ENCODE measurements at places on chromosomes 4 and X.
A peak's percentile ranks its signal among the peaks of the same experiment; 100 is the strongest.

DNA sequence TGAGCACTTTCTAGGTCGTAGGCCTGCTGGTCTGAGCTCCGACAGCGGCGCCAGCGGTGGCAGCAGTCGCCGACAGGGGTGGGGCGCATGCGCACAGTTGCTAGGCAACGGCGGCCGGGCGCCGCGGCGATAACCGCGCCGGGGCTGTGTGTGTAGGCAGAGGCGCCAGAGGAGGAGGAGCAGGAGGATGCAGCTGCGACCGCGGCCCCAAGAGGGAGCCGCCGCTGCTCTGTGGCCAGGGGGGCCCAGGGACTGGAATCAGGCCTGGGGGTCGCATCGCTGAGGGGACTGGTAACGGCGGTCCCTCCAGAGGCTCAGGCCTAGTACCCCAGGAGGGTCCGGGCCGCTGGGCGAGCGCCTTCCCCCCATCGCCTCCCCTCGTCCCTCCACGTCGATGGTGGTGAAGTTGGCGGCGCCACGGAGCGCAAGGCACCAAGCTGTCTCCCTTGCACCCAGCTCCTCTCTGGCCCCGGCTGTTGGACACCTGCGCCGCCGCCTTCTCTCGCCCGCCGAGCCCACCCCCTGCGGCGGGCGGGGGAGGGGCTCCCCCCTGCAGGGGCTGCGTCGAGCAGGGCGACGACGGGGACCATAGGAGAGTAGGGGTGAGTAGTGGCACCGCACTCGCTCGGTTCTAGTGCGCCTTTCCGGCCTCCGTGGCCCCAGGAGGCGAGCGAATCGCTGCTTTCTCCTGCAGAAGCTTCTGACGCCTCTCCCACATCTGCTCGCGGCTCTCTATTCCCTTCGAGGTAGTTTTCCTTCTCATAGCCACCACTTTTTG, 58.6 kb upstream of the ZC4H2 start:
- peak; percentile 9 for DNase-seq

- DNase-seq = no peak
Observed at GRCh38 chr4:54367059-54367458, 138.0 kb downstream of the PDGFRA start.

- DNase-seq = no peak
Observed at GRCh38 chrX:153057281-153057680, 1.0 kb downstream of the PNMA3 start.

GRCh38 chrX:13001961-13002671, 27.2 kb downstream of the TMSB4X start:
- DNase-seq = no peak

DNA sequence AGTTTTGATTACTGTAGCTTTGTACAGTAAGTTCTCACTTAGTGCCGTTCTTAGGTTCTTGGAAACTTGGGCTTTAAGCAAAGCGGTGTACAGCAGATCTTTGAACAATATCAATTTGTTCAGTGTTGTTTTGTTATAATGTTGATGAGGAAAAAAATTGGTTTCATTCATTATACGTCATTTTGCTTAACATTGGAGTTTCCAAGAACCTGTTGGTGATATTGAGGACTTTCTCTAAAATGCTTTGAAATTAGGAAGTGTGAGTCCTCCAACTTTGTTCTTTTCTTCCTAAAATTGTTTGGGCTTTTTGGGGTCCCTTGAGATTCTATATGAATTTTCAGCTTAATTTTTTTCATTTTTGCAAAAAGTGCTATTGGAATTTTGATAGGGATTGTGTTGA, 49.1 kb downstream of the STAG2 start:
- no peak for DNase-seq

- no peak for DNase-seq
Observed at GRCh38 chr4:124936427-124936826, 223.9 kb upstream of the ANKRD50 start.

GRCh38 chrX:21666679-21667078, 8.5 kb upstream of the KLHL34 start:
- no peak for DNase-seq

GRCh38 chr4:102493257-102493656, 7.9 kb upstream of the NFKB1 start:
- DNase-seq = no peak

- no peak for DNase-seq
Observed at GRCh38 chrX:97524997-97525396, 641.3 kb downstream of the RPA4 start.

DNA sequence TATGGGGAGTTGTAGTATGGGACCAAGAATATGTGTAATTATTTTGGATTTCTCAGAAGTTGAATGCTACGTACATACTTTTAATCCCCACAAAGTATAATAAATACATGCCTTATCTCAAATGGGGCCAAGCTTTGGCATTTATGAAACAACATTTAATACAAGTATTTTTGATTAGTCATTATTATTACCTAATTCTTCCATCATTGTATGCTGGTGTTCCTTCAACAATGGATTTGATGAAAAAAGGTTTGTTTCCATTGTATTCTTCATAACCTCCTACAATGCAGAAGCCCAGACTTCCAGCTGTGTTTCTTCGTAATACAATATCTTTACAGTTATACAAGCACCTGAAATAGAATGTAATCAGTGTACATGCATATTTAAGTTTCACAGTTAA, 83.8 kb downstream of the FIP1L1 start:
- DNase-seq = no peak

GRCh38 chr4:27005905-27006590, 145.4 kb downstream of the STIM2 start:
- no peak for DNase-seq

GRCh38 chrX:78124307-78124706, 15.1 kb downstream of the TAF9B start:
- no peak for DNase-seq

All from bone marrow (tissue), 2 donors.